NAMALWA (cell line): ENCODE measurements at places on chromosomes 6 and 20.
A peak's percentile ranks its signal among the peaks of the same experiment; 100 is the strongest.

GRCh38 chr20:46349742-46350056 is 41.4 kb upstream of the CDH22 start:
- peak; percentile 61 for DNase-seq

- DNase-seq, result no peak
These were observed 122.3 kb downstream of the THBS2 start for GRCh38 chr6:169131390-169131789.

DNA sequence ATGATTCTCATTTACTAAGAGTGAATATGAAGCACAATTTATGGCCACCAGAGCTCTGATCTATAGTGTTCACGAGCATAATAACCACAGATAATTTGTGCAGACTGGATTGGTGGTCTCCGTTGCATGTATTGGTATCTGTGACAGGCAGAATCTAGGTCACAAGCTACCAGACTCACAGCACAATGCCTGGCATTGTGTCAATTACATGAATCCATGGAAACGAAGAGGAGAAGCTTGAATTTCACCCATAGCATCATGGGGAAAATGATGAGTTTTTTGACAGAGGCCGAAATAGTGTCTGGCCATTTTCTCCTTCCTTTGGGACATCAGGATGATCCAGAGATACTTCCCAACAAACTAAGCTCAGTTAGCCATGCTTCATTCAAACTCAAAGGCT is 52.3 kb upstream of the TMEM170B start:
- no peak for DNase-seq

DNA sequence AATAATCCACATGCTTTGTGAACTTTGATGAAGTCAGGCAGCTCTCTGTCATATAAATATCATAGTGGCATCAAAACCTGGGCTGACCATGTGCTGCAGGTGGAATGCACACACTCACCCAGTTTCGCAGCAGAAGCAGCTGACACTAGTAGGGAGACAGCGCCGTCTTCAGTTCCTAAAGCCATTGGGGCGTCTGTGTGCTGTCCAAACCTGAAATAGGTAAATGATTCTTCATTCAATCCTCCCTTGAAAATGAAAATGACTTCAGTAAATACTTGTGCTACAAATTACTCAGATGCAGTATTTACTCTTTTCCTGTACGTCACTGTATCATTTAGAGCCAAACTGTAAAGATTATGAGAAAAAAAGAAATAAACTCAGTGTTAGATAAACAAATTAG is 127.5 kb downstream of the EYA4 start:
- DNase-seq, result no peak

- DNase-seq, result no peak
These were observed 173.0 kb downstream of the IBTK start for GRCh38 chr6:82074556-82074955.

- DNase-seq, result no peak
These were observed 147.1 kb upstream of the RALGAPA2 start for GRCh38 chr20:20859510-20859909.

GRCh38 chr6:23642849-23643248 is 483.2 kb upstream of the NRSN1 start:
- DNase-seq, result no peak

DNA sequence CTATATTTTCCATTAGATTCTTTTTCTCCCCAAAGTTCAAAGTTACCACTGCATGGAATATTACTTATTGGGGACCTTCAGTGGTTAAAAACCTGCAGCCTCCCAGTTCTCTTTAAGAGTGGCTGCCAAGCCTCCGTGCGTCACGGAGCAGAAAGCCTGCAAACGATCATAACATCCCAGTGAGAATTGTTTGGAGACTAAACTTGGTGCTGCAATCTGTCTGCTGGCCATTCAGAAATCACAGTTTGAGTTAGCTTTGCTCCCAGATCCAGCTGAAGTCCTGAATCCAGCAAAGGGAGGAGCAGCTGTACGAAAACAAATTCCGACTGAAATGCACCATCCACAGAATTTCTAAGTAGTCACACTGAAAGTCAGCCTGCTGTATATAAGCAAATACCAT is 213.5 kb upstream of the PDE10A start:
- no peak for DNase-seq

- DNase-seq, result no peak
These were observed 33.6 kb downstream of the TRAM2 start for GRCh38 chr6:52543262-52543661.

GRCh38 chr6:170062915-170063241 is 228.0 kb downstream of the DLL1 start:
- DNase-seq, result no peak

GRCh38 chr20:12395353-12395752 is 477.7 kb downstream of the BTBD3 start:
- no peak for DNase-seq

DNA sequence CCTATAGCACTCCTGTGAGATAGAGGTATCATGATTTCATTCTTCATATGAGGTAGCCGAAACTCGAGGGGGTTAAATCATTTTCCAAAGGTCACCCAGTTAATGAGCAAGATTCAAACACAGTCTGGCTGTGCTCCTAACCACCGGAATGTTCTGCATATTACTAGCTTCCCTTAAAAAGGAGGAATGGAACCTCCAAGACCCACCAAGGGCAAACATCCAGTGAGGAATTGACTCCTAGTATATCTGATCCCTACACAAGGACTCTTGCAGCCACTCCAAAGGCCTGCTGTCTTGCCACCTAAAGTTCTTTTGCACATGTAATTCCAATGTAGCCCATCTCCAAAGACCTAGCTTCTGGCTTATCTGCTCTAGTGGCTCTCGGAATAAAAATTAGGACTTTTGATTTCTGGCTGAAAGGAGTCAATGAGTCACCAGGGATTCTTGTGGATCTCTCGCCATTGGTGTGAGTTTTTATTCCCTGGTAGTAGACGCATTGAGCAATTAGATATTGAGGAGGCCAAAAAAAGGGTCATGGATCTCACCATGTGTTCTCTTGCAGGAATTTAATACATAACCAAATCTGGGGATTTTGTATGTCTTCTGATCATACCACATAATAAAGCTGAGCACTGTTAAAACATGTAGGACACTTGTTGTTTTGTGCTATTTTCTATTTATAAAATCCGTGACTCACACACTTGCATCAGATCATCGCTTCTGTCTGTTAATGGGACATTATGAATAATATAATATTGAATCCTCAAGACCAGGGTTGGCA is 9.1 kb downstream of the BCAS1 start:
- DNase-seq, result no peak

DNA sequence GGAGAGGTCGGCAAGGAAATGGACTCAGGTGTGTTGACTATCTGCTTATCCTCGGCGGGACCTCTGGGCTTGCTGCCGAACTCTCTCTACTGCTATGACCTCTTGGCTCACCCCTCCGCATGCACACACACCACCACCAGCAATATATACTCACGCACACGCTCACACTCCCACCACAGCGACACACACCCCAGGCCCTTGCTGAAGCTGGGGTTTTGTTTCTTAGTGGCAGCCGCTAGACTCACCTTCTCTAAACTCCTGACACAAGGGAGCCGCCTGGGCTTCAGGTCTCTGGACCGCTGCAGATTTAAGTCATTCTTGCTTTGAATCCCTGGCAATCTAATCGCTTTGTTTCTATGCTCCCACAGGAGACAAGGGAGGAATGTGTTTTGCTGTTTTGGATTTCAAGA is 59.4 kb upstream of the BACH2 start:
- DNase-seq, result no peak

DNA sequence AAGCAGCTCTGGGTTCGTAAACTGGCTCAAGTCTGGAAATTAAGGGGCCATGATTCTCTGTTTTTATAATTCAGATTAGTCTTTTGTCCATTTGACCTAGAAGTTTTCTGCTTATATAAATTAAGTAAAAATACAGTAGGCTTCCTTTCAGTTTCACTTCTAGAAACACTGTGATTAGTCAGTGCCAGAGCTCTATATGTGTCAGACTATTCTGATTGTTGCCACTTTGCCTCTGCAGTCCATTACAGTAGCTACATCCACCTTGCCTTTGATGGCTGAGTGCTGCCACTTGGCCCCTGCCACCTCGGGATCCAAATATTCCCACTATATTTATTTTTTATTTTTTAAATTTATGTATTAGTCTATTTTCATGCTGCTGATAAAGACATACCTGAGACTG is 7.9 kb downstream of the ZC2HC1B start:
- no peak for DNase-seq

GRCh38 chr20:33688938-33689424 is 2.8 kb upstream of the E2F1 start:
- DNase-seq, result no peak

DNA sequence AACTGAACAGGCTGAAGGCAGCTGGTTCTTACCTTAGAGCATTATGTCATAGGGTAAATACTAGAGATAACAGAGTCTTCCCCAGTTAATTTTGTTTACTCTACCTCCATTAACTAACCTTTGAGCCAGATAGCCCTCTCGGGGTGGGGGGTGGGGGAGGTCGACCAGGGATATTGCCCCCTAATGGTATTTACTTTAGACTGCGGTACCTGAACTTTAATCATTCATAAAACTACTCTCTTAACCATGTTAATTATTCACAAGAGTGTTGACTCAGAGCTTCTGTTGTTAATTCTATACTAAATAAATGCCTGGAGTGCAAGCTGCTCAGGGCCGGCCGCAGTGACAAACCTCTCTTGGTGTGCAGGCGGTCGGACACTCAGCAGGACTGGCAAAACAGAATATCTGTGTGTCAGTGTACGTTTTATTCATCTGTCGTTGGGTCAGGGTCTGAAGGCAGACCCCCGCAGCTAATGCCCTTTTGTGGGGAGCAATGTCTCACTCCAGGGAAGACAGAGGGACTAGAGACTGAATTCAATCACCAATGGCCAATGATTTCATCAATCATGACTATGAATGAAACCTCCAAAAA is 152.4 kb upstream of the COL21A1 start:
- no peak for DNase-seq

- DNase-seq, result no peak
These were observed 111.7 kb upstream of the NEDD9 start for GRCh38 chr6:11343963-11344723.

DNA sequence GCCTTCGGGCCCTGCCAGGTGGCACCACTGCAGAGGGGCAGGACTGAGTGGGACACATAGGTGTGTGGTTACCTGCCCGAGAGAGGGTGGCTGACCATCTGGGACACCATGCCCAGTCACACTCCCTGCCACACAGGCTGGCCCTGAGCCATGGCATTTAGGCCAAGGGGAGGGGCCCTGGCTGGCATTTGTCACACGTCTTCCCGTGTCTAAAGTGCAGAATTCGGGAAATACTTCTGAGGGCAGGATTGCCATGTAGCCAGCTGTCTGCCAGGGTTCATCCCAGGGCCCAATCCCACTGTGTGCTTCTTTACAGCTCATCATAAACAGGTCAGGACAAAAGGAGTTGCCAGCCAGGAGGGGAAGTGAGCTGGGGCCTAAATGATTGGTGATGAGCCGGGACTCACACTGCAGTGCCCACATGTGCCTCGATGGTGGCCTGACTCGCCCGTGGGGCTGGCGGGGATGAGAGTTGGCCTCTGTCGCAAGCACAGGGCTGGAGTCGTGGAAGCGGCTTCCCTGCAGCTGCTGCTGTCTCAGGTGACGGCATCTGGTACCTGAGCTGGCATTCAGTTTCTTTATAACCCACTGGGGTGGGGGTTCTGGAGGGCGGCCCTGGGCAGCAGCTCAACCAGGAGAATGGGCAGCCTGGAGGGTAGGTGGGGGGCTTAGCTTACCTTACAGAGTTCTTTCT is 5.9 kb upstream of the UNC93A start:
- DNase-seq, result no peak

DNA sequence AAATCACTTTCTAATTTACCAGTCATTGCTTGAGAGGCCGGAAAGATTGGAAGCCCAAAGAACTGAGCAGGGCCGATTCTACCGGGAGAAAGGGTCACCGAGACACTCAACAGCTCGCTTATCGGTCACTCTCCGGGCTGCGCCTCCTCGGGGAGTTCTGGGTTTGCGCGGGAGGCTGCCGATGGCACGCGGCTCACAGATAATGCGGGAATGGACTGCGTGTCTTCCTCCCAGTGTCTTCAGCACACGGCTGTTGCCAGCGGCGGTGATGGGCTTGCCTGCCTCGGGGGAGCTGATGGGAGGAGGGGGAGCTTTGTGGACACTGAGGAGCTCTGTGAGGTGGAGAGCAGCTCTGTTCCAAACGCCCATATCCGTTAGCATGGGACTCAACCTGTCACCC is 314.6 kb downstream of the CDH4 start:
- DNase-seq, result no peak

DNA sequence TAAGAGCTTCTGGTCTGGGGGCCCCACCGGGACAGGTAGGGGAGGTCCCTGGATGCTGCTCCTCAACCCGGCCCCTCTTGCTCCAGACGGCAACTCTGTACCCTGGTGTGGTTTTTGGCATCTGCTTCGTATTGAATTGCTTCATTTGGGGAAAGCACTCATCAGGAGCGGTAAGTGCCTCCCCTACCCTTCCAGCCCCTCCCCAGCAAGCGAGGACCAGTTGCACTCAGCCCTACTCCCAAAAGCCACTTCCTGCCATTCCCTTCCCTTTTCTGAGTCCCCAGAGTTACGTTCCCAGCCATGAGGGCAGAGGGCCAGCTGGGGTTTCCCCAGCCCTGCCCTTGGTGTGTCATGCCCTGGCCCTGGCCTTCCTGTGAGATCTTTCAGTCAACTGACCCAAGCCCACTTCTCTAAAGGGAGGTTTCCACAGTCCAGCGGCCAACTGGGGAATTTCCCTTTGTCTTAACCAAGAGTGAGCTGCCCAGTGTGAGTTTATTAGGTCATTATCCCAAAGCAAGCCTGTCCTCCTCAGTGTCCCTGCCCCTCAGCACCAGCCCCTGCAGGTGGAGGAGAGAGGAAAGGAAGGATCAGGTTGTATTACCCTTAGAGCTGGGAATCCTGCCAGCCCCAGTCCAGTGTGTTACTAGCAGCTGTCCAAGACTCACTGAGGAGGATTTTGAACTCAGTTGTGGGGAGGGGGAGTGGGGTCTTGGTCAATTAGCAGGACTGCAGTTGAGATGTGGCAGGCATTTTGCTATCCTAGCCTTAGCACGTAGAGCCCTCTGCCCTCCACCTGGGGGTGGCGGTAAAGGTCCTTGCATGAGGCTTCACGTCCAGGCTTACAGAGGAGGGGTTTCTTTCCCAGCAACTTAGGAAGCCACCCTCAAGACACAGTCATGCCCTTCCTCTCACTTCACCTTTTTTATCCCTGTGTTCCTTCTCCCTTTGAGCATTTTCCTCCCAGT is 45.8 kb downstream of the TM9SF4 start:
- DNase-seq, result peak; percentile 52

- DNase-seq, result no peak
These were observed 3.0 kb upstream of the GUCA1B start for GRCh38 chr6:42197555-42198362.

- no peak for DNase-seq
These were observed 435 bp downstream of the ZSWIM3 start for GRCh38 chr20:45857882-45858216.

- DNase-seq, result no peak
These were observed 197.4 kb downstream of the PTPRK start for GRCh38 chr6:128323011-128323410.

GRCh38 chr6:166540631-166541331 is 45.7 kb downstream of the RAMACL start:
- peak; percentile 19 for DNase-seq
